Cardiac fibroblast (primary cell): ENCODE measurements at places on chromosomes 5 and 9.

DNA sequence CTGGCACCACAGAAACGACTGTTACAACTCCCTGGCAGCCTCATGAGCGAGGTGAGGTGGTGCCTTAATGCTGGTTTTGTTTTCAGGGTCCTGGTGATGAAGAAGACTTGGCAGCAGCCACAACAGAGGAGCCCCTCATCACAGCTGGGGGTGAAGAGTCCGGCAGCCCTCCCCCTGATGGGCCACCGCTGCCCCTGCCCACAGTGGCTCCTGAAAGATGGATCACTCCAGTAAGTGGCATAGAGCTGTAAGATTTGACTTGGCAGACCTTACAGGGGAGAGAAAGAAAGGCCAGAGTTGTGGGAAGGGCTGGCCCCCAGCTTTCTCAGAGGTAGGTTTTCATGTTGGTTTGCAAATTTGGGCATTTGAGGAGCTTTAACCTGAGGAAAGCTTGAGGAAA is 72.2 kb downstream of the COL15A1 start:
- no peak for DNase-seq

GRCh38 chr9:8401961-8402705 is 602.6 kb upstream of the DMAC1 start:
- DNase-seq: no peak

GRCh38 chr5:136420168-136420898 is 55.0 kb upstream of the TRPC7 start:
- DNase-seq: no peak

DNA sequence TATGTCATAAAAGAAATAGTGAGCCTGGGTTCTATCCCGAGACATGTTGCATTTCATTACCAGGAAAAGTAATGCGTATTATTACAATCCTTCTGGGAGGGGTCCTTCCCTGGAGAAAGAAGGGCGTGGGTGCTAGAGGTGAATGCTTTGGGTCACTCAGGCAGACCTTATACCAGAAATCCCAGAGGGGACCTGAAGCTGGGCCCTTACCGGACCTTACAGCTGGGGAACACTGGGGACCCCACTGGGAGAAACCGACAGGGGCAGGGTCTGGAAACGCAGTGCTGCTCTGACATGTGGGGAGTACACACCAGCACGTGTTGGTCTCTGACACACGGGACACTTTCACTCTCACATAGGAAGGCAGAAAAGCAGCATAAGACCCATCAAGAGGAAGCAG is 71.3 kb downstream of the LMNB1 start:
- no peak for DNase-seq

DNA sequence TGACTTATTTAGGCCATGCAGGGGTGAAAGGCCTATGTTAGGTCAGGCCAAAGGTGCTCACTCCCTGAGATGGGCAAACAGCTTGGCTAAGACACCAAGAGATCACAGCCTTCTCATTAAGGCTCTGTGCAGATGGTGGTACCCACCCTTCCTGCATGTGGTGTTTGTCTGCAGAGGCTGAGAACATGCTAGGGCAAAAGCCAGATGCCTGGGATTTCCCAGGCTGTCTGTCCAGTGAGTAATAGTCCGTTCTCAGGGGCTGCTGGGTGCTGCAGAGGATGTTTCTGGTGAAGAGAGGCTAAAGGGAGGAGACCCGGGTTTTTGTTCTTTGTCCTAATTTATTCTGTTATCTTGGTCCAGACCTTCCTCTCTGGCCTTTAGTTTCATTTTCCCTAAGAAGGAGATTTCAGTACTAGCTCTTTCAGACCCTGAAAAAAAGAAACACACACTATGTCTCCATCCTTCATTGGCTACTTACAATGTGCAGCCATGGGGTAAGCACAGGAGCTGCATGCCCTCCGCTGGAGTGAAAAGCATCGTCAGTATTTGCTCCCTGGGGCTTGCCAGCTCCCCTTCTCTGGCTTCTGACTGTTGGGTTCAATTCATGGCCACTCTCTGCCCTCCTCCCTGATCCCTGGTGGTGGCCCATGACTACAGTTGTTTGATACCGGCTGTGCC is 23.4 kb upstream of the GLRA1 start:
- DNase-seq: no peak

- DNase-seq: no peak
Observed at GRCh38 chr9:22098643-22099332, 89.7 kb upstream of the CDKN2B start.

DNA sequence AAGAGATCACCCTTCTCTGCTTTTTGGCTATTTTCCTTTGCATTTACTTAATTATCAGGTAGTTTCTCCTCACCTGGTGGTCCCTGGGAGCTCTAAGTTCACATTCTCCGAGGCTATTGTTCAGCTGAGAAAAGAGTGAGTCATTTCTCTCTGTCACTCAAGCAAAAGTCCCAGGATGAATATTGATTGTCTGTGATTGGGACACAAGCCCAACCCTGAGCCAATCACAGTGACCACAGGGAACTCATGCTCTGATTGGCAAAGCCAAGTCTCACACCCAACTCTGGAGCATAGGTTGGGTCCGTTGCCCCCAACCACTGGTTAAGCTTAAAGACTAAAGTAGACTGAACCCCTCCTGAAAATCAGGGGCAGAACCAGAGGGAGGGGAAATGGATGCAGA is 27.8 kb upstream of the FAT2 start:
- no peak for DNase-seq

- DNase-seq: peak; percentile 48
Observed at GRCh38 chr5:151222790-151223446, 974 bp downstream of the CCDC69 start.

DNA sequence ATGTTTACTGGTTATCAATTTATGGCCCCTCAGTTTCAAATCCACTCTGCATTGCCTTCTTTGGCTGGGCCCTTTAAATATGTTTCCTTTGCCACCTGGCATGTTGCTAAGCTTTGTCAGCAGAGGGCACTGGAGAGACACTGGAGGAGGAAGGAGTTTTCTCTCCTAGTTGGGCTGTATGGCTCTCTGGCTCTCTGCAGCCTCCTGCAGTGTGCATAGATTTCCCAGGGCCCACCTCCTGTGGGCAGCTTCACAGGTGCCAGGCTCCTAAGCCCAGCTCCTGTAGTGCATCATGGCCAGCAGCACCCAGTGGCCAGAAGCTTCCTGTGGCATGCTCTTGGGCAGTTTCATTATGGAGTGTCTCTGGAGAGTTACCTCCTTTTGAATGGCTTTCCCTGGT is 23.3 kb downstream of the CAVIN4 start:
- peak; percentile 73 for DNase-seq

DNA sequence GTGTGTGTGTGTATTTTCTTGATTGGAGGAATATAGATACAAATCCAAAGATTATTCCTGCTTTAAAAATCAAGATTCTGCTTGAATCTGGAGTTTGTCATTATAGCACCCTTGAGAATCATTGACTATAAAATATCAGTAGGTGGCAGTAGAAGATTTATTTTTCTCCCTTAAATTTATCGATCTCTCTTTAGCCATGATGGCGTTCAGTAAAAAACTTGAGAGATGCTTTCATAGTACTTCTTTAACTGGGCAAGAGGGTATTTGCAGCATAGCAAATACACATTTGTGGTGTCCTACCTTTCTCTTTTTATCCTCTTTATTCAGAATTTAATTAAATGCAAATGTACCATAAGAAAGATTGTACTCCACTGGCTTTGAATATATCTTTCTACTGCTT is 307.7 kb downstream of the ADGRV1 start:
- peak; percentile 56 for DNase-seq

- no peak for DNase-seq
Observed at GRCh38 chr5:10632110-10632761, 68.4 kb downstream of the ANKRD33B start.

DNA sequence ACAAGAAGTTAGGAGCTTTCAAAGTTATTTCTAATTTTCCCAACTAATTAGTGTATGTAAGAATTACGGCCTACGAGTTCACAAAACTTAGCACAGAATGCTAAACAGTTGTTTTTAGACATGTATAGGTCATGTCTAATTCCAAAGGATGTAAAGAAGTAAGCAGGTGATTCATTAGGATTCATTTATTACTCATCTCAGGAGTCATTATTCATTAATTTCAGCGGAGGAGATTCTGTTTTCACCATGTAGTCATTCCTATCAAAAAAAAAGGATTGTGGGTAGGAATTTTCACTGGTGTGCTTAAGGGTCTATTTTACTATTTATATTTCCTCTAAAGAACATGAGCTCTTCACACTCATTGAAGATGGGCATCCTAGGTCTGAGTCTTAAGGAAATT is 532.2 kb downstream of the ACTL7B start:
- DNase-seq: no peak

- no peak for DNase-seq
Observed at GRCh38 chr9:9099646-9100045, 1300.1 kb upstream of the DMAC1 start.

- DNase-seq: no peak
Observed at GRCh38 chr5:112306956-112307355, 112.1 kb downstream of the EPB41L4A start.

GRCh38 chr9:68966496-68966944 is 47.4 kb downstream of the PRKACG start:
- DNase-seq: no peak

GRCh38 chr9:112898872-112899311 is 8.2 kb upstream of the SLC46A2 start:
- no peak for DNase-seq

DNA sequence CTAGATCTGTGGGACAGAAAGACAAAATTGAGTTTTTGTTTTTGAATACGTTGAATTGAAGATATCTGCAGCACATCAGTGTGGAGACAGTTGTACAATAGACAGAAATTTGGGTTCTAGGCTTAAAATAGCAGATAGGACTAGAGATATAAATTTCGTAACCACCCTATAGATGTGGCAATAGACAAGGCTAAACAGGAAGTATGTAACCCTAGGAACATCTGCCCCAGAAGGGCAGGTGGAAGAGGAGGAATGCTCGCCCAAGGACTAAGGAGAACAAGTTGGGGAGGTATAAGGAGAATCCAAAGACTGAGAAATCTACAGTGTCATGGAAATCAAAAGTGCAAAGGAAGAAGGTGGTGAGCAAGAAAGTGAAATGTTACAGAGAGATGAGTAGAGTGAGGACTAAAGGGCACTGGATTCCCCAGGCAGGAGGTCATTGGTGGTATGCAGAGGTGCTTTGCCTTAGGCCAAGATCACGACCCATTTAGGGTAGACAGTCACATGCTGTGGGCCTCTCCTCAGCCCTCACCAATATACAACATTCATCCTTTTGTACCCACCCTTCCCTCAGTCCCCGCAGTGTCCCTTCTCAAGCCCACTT is 109.1 kb upstream of the ELL2 start:
- DNase-seq: no peak

DNA sequence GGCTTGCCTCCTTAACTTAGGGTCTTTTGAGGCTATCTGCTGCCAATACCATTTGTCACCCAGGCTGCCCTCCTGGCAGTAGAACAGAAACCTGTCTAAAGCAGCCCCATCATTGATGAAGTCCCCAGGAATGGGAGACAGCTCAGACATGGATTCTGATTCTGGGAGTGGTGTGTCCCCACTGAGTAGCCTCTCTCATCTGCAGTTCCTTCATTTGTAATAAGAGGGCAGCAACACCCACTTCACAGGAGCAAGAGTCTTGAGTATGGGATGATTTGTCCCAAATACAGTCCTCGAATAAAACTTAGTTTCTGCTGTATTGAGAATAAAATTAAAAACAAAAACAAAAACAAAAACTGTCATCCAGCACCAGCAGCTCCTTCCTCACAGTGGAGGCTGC is 167.6 kb downstream of the ASTN2 start:
- DNase-seq: no peak

- no peak for DNase-seq
Observed at GRCh38 chr9:8890695-8891094, 1091.1 kb upstream of the DMAC1 start.

GRCh38 chr9:97545486-97545885 is 44.0 kb downstream of the TMOD1 start:
- no peak for DNase-seq

- DNase-seq: no peak
Observed at GRCh38 chr9:72773570-72773969, 179.3 kb downstream of the ALDH1A1 start.

DNA sequence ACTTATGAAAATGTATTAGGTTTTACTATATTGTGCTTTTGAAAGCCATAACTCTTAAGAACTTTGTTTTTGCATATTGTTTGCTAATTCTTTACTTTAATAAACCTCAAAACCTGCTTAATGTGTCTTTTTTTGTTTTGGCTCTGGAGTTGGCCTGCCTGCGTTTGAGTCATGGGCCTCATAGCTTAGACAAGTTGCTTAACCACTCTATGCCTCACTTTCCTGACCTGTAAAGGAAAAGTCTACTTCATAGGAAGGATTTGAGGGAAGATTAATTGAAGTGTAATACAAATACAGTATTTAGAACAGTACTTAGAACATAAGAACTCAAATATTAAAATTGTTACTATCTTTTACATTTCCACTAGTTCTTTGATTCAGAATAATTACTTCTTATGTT is 10.3 kb downstream of the SMIM32 start:
- peak; percentile 22 for DNase-seq

DNA sequence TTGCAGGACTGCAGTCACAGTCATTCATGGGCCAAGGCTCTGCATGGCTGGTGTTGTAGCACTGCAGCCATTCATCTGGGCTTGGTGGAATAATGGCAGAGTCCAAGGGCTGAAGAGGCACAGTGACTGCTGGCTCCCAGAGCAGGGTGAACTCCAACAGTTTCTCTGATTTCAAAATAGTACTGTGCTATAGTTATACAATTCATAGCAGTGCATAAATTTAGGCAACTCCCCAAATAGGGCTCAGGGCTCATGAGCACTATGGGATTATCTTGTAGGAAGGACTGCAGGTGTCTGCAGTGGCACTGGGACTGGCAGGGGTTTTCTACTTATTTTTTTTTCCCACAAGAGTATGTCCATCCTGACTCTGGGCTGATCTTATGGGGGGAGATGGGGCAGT is 642.5 kb upstream of the SGCD start:
- DNase-seq: no peak

DNA sequence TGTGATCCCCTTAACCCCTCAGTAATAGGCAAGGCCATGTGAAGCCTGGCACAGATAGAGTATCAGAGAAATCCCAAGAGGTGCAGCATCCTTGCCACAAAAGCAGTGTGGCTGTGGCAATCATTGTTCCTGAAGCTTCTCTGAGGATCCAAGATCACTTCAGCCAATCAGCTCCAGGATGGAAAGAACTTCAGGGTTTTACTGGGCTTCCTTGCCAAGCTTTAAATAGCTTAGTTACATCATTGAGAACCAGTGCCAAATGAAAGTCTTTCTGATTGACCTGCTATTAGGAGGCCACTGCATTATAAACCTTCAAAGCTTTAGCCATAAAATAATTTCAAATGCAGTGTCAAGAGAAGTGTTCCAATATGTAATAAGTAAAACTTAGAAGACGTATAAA is 430.6 kb downstream of the PIK3R1 start:
- peak; percentile 20 for DNase-seq

DNA sequence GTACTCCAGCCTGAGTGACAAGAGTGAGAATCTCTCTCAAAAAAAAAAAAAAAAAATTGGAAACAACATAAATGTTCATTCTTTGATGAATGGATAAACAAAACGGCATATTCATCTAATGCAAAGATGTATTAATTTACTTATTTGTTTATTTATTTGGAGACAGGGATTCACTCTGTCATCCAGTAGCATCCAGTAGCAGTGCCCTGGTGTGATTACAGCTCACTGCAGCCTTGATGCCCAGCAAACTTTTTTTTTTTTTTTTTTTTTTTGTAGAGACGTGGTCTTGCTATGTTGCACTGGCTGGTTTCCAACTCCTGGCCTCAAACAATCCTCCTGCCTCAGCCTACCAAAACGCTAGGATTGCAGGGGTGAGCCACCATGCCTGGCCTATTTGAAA is 24.4 kb downstream of the OR2V2 start:
- no peak for DNase-seq
